ENCODE measurements at places on chromosomes 6 and 20.
A peak's percentile ranks its signal among the peaks of the same experiment; 100 is the strongest.

DNA sequence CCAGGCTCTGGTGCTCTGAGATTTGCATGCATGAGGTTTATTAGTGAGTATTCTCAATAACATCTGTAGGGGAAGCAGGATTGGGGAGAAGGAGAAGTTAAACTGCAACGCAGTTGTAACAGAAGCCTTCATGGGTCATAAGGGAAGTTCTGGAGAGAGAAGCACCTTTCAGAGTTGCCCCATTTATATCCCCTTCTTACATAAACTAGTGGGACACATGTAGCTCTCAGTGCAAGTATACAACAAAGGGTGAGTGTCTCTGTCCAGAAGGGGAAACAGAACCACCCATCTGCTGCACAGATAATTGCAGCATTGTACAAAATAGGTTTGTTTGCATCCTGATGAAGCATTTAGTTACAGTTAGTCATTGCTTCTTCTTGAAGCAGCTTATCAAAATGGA lies 4.3 kb upstream of the ADGB start:
- DNase-seq: no peak

DNA sequence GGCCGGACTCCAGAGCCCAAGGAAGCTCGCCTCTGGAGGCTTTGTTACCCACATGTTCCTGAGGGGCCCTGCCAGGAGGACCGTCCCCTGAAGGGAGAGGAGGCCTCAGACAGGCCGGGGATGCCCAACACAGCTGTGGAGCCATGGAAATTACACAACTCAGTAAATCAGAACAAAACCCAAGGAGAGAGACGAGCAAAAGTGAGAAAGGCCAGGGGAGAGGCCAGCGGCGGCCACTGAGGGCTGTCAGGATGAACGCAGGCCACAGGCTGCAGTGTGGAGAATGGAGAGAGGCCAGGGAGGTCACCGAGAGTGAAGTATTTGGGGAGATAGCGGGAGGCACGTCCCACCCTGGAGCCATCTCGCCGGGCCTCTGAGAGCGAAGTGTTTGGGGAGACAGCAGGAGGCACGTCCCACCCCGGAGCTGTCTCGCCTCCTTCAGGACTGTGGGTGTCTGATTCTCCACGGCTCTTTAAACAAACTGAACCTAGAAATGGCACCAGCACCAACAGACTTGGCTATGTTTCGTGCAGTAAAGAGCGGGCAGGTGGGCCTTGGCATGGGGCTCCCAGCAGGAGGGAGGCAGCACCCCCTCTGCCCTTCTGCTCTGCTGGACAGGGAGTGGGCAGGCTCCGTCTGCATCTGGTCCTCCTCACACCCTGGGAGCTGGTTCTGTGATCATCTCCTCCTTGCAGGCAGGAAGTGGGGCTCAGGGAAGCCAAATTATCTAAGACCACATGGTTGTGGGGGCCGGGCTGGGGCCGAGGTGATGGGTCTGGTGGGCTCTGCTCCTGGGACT lies 91.0 kb downstream of the YTHDF1 start:
- no peak for DNase-seq

GRCh38 chr20:6575912-6576401 lies 191.5 kb upstream of the BMP2 start:
- peak; percentile 40 for DNase-seq

DNA sequence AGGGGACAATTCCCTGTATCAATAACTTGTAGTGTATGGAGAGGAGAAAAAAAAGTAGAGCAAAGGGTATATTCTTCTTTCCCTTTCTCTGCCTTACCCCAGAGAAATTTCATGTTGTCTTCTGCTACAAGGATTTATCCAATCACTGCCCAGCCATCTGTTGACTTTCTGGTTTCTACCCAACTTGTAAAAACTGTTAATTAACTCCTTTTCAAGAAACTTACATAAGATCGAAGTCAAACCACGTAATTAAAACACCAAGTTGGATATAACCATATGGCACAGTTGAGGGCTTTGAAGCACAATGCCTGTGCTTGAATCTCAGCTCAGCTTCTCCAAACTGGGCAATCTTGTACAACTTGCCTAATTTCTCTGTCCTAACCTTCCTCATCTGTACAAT lies 99.5 kb downstream of the MAN1A1 start:
- DNase-seq: no peak

DNA sequence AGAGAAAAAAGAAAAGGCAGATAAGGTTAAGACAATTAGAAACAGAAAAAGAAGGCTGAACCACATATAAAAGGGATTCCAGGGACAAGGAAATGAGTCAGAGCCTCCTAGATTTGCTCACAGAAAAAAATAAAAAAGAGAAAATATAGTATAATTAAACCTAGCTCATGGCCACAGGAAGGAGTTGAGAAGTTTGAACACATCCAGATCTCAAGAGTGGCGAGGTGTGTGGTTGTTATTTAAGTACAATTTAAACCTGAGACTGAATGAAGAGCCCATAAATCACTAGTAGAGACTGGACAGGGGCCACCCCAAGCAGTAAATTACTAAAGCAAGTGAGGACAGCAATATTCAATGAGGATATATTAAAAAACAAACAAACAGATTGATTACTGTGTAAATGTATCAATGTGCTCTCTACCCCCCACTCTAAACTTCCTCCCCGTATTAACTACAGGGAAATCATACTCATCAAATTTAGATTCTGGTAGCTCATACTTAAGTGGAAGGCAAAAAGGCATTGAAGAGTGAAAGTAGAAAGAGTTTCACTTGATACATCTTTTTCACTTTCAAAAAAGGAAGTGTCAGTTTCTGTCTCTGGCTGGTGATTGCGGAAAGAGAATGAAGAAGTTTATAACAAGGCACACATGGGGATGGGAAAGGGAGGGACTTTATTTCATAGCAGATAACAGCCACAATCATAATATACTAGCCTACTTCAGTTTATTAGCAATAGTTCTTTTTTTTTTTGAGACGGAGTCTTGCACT lies 49.3 kb upstream of the SCAF8 start:
- peak; percentile 44 for DNase-seq

GRCh38 chr6:163500105-163500504 lies 85.6 kb downstream of the QKI start:
- no peak for DNase-seq

DNA sequence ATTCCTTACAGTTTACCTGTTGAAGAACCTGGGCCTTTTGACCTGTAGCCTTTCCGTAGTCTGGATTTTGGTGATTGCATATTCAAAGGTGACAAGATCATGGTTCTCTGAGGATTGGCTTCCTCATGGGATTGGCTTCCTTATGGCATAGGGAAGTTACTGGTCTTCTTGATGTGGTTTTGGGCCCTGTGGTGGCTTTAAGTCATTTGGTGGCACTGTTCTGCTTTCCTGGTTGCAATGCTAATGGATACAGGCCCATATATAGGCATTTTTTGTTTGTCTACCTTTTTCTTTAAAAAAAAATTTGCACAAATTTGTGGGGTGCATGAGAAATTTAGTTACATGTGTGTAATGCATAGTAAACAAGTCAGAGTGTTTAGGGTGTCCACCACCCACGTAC lies 185.7 kb downstream of the CDKAL1 start:
- DNase-seq: no peak

- DNase-seq: peak; percentile 15
These were observed 191.4 kb downstream of the TENT5A start for GRCh38 chr6:81561071-81561564.

GRCh38 chr6:137876547-137876946 lies 9.5 kb downstream of the TNFAIP3 start:
- no peak for DNase-seq

DNA sequence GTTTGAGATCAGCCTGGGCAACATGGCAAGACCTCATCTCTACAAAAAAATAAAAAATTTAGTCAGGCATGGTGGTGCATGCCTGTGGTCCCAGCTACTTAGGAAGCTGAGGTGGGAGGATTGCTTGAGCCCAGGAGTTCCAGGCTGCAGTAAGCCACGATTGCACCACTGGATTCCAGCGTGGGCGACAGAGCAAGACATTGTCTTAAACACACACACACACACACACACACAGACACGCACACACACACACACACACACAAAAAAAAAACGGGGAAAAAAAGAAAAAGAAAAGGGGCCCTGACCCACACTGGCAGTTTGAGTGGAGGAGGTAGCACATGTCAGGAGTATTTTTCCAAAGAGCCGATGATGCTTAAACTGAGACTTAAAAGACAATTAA lies 122.2 kb downstream of the AFG1L start:
- DNase-seq: no peak

DNA sequence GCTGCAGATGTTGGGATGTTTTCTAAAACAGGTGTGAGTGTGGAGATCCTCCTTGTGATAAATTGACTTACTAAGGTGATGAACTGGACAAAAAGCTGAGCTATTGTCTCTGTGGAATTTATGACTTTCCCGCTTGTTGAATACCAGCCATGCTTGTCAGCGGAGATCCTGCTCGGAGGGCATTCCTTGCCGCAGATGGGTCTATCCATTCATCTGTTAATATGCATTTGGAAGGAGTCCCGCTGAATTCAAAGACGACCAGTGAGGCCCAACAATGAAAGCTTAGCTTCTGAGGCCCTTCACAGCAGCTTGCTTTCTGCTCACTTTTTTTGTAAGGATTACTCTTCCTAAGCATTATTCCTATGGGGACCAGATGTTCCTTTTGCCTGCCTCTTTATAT lies 124.9 kb downstream of the TIAM2 start:
- no peak for DNase-seq

GRCh38 chr6:55963301-55963700 lies 87.9 kb upstream of the BMP5 start:
- DNase-seq: peak; percentile 10

GRCh38 chr6:56904068-56904467 lies 50.8 kb upstream of the BEND6 start:
- DNase-seq: peak; percentile 78

GRCh38 chr6:85913001-85913400 lies 270.3 kb upstream of the SYNCRIP start:
- DNase-seq: no peak

DNA sequence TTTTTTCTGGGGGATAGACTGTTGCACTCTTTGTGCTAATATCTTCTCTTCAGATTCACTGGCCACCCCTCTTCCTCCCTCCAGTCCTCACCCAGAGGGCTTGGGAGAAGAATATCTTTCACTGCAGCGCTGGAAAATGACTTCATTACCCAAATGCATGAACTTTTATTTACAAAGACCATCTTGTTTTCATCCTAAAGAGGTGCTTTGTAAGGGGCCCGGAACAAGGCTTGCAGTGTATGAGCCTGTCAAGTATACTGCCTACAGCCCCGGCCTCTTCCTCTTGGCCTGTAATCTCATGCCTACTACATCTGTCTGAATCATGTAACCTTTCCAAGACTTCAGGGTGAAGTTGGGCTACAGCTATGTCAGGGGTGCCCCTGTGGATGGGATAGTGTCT lies 554 bp upstream of the LAMA4 start:
- no peak for DNase-seq

All from bronchial epithelial cell (primary cell).